Suppressor macrophage treated with lipopolysaccharide for 4 hours (primary cell): ENCODE measurements at places on chromosomes 6 and 20.

GRCh38 chr20:64057628-64058498 lies 5.1 kb upstream of the TCEA2 start:
- DNase-seq, result peak; percentile 63

DNA sequence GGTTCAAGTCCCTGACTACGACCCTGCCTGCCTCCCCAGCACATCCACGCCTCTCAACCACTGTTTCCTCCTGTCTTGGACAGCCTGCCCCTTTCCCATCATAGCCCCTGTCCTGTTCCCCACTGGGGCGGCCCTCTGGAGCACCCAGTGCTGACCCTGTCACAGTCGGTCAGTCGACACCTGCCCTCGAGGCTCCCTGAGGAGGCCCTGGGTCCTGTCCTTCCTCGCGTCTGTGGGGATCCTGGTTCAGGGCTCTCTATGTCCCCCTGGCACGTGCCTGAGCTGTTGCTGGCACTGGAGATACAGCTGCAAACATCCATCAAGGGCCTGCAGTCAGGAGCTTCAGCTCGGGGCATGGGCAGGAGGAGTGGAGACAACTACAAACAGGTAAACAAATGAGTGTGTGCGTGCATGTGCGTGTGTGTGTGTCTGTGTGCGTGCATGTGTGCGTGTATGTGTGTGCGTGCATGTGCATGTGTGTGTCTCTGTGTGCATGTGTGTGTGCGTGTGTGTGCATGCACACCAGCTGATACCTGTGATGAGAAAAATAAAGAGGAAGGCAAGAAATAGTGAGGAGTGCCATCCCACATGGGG lies 132.8 kb downstream of the PHACTR3 start:
- no peak for DNase-seq

DNA sequence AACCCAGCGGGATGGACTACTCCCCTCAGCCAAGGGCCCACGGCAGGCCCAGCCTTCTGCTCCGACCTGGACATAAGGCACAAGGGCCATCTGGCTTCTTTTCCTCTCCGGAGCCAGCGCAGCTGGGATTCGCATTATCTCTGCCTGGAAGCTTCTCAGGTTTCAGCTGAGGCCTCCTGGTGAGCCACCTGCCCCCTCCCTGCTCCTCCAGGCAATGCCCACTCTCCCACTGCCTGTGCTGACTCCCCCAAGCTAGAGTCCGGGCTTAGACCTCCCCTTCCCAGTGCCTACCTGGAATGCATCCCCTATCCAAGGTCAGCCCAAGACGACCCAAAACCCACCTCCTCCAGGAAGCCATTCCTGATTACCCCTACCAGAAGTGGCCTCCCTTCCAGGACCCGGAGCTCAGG lies 60.7 kb downstream of the EZR start:
- no peak for DNase-seq

DNA sequence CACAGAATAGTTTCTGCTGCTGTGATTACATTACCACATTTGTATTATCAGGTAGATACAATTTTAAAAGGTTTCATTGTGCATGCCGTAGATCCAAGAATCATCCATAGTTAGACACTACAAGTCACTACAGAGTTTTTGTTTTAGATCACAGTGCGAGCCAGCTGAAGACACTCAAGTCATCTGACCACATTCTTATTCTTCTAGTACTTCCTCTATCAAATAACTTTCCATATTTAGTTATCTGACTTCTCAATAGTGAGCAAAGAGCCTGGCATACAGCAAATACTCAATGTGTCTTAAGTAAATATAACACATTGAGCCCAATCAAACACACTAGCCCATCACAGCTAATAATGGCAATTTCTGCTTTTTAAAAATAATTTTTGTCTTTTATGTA lies 195.4 kb downstream of the ASCC3 start:
- DNase-seq, result no peak

DNA sequence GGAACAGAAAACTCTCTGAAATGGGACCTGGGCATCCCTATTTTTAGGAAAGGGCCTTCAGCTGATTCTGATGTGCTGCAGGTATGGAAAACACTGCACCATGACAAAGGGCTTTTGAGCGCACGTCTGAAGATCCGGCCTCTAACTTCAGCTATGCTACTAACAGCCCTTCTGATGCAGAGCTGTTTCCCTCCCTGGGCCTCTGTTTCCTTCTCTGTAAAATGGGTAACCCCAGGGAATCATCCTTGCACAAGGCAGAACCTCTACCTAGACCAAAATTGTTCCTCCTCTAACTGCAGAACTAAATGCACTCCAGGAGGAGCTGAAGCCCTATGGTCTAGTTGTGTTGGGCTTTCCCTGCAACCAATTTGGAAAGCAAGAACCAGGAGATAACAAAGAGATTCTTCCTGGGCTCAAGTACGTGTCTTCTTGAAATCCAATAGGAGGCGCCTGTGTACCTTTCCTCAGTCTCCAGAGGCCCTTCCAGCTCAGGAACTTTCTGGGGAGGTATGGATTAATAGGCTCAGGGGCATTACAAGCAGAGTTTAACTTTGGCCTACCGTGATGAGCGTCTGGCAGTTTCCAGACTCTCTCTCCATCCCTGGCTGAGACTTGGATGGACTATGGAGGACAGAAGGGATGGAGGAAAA lies 5.9 kb downstream of the GPX5 start:
- DNase-seq, result no peak
